ENCODE measurements at places on chromosomes 13 and 19.

GRCh38 chr13:42066542-42066941, 18.1 kb downstream of the DGKH start:
- peak; percentile 91 for DNase-seq

DNA sequence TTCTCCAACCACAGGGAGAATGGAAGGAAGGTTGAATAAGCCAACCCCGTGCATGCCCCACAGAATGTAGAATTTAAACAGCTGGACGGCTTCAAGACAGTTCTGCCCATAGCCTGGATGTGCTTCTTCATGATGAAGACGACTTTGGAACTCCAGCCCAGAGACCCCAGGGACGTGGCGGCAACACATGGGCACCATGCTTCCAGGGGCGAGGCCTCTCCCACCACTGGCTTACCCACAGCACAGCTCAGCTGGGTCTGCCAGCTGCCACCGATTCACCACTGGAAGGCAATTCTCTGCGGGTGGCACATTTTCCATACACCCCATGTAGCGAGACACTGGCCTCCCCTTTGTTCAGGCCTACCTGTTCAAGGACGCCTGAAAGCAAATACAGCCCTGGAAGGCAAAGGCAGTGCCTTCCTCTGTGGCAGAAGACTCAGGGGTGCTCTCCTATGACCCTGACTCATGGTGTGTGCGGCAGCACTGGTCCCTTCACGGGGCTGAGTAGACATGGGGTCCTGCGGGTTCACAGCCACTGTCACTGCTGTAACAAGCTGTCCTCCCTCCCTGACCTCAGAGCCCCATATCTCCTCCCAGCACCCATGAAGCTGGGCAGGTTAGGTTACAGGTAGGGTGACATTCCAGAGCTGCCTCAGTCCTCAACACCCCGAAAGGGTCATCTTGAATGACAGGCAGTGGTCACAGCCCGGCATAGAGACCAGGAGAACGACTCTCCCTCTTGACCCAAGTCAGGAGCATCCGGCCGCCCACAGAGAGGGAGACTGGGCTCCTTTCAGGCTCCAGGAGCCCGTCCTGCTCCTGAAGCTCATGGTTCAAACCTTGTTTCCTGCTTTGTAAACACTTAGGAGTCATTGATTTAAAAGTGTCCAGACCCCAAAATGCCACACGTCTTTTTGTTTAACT, 72.7 kb downstream of the SPACA7 start:
- DNase-seq = no peak

- DNase-seq = no peak
Measured at GRCh38 chr13:91112201-91112923, 235.1 kb upstream of the MIR17HG start.

DNA sequence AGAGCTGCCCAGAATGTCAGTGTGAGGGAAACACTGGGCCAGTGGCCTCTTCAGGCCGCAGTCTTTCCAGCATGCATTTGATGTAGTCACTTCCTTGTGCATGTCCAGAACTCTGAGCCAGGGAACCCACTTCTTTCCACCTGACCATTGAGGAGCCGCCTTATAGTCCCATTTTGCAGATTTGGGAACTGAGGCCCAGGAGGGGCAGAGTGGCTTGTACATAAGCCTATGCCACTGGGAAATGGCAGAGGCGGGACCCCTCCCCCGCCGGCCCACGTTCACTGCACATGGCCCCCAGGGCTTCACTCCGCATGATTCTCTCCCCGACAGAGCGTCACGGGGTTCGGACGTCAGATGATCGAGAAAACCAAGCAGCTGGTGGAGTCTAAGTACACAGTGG, 5.6 kb upstream of the SPIB start:
- no peak for DNase-seq

DNA sequence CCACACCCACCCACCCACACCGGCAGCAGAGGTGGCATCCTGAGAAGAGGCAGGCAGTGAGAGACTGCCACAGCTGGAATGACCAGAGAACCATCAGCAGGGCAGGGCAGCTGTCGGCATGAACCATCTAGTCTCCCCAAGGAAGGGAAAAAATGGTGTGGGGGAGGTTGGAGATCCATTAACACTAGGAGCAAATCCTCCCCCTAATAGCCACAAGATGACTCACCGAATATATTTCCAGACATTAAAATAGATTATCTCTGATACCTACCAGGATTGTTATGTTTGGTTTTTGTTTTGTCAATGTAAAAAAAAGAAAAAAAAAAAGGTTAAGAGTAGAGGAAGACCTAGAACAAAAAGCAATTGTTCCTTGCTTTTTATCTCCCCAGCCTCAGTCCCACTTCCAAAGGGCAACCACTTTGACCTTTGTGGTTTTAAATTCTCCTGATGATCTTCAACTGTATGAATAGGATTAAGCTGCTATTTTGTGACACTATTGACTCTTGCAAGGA, 34.2 kb downstream of the THSD1 start:
- DNase-seq = peak; percentile 65

DNA sequence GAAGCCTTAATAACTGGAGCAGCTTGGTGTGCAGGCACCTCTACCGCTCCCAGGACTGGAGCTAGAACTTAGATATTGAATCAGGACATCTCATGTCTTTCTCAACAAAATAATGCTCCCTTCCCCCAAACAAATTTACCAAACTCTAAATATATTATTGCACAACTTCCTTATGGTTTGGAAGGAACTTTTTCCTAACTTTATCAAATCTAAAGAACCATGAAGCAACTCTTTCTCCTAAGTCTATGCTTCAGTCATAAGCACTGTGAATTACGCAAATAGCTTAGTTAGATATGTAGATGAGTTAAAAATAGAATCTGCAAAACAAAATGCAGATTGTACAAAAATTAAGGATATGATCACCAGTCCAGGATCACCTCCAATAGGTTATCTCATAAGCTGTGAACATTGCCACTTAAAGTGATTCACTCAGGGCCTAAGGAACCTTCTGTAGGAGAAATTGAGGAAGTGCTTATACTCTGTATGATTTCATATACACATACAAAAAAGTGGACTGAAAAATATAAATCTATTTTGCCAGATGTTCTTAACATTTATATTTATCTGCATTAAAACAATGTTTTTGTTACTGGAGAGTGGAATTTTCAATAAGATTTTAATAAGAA, 20.4 kb upstream of the MAB21L1 start:
- DNase-seq = no peak

DNA sequence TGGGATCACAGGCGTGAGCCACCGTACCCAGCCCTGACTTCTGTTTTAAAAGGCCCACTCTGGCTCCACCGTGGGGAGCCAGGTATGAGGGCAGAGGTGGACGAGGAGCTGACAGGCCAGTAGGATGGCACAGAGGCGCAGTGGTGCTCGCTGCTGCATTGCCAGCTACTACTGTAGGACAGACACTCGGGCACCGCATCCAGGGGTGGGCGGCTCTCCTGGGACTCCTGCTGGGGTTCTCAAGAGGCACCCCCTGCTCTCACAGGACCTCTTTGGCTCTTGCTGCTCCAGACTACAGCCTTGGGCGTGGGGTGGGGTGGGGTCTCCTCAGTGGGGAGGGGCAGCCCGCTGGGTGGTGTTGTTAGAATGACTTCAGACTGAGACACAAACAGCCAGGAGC, 53.4 kb downstream of the LATS2 start:
- DNase-seq = no peak

DNA sequence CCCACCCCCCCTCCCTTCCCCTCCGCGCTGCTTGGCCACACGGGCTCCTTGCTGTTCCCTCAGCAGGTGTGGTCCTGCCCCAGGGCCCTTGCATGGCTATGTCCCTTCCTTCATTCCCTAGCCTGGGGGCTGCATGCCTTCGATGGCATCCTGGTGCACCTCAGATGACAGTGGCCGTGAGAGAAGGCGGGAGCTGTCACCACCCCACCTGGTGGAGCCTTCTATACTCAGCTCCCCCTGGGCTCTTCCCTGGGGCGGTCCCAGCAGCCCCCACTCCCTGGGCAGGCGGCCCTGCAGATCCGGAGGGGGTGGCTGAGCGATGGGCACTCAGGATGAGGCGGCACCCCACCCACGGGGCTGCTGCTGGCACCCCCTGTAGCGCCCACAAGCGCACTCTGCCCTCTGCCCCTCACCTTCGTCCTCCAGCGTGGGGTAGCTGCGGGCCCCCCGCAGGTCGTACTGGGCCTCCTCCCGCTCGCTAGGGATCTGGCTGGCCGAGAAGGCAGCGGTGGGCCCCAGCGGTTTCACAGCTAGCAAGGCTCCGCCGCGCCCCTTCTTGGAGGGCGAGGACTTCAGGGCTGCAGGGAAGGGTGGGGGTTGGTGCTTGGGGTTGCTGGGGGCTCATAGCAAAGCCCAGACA, 17.2 kb upstream of the CACTIN start:
- no peak for DNase-seq

GRCh38 chr19:51020988-51021651, 1.6 kb upstream of the KLK10 start:
- DNase-seq = peak; percentile 40

GRCh38 chr13:62375653-62376052, 960.0 kb upstream of the PCDH20 start:
- DNase-seq = no peak
